Activated T-helper 2 cell treated with anti-CD3 and anti-CD28 coated beads, Interferon-gamma antibody, Interleukin-2, Interleukin-4, amounts not matched to agents 10 μg/mL and 5 μg/mL and 100 μg/mL, durations not matched to agents 14 hours and 24 hours and 36 hours (primary cell): ENCODE measurements at places on chromosomes 6 and 20.

DNA sequence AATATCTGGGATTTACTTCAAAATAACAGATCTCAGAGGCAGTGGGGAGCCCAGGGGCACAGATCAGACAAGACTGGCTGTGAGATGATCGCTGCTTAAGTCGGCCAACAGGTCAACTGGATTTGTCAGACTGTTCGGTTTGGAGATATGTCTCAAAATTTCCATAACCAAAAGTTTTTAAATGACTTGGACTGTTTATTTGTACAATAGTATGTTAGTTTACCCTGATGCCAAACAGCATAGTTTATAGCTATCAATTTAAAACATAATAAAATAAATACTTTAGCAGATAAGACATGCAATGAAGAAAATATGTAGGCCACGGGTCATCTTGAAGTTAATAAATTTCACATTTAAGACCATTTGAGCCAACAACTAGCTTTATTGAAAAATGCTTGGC is 126.7 kb downstream of the IRF4 start:
- DNase-seq: no peak

- DNase-seq: no peak
Measured at GRCh38 chr20:53087037-53087777, 115.0 kb downstream of the TSHZ2 start.

GRCh38 chr6:783966-784735 is 91.2 kb upstream of the EXOC2 start:
- no peak for DNase-seq

GRCh38 chr6:62623846-62624532 is 338.0 kb upstream of the KHDRBS2 start:
- no peak for DNase-seq

- no peak for DNase-seq
Measured at GRCh38 chr6:35439308-35439707, 12.8 kb upstream of the FANCE start.

DNA sequence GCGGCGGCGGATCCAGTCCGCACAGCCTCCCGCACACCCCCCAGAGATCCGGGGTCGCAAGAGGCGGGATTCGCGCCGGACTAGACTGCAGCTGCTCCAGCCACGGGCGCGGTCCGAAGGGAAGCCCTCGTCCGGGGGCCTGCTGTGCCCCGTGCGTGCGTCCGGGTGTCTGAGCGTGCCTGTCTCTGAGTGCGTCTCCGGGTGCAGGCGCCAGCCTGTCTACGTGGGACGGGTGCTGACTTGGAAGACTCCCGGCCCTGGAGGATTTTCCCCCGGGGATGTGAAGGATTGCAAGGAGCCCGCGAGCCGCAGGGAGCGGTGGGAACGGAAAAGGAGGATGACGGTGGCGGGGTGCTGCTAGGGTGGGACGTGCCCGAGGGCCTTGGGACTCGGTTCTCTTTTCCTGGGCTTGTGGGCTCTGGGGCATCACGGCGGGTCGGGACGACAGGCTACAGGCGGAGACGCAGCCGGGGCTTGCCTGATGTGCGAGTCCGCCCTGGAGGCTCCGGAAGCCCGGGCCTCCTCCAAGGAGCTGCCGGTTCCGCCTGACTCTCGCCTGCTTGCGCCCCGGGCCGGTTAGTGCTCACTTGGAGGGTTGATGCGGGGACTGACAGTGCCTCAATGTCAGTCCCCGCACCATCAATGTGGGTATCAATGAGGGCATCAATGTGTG is 5.7 kb downstream of the MAFB start:
- no peak for DNase-seq

- DNase-seq: no peak
Measured at GRCh38 chr6:149847939-149848267, 16.3 kb downstream of the LRP11 start.

DNA sequence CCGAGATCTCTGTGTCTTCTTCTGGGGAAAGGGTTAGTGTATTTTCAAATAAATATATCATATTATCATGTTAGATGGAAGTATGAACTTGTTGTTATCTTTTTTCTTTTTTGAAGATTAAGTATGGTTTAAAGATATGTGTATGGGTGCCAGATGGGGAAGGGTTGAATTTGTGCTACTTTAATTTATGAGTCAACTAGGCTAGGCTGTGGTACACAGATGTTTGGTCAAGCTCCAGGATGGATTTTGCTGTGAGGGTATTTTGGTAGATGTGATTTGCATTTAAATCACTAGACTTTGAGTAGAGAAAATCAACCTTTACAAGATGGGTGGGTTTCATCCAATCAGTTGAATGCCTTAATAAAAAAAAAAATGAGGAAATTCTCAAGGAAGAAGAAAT is 886.6 kb upstream of the ADGRB3 start:
- no peak for DNase-seq

GRCh38 chr20:54180931-54181330 is 7.1 kb upstream of the CYP24A1 start:
- no peak for DNase-seq

DNA sequence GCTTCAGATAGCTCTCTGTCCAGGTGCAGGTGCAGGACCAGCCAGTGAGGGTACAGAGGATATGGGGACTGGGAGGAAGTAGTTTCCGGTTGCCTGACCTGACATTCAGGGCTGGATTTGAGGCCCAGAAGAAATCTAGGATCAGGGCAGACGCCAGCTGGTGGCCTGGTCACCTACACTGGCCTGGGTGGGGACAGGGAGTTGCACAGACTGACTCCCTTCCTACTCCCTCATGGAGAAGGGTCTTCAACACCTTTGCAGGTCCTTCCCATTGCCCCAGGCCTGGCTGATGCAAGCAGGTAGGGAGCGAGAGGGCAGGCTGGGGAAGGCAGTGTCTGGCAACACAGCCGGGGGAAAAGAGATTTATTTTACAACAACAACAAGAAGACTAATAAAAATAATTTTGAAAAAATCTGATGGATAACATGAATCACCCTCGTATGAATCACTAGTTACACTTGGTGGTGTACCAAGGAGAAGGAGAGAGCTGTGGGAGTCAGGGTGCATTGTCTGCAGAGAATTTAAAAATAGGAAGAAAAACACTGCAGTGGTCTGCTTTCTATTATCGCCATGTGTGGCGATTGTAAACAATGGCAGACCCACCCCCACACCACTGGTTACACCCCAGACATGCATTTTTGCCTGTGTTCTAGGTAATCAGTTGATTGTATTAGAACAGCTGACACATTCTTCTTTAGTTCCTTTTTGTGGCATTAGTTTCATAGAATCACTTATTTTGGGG is 62.3 kb upstream of the SNX9 start:
- no peak for DNase-seq

DNA sequence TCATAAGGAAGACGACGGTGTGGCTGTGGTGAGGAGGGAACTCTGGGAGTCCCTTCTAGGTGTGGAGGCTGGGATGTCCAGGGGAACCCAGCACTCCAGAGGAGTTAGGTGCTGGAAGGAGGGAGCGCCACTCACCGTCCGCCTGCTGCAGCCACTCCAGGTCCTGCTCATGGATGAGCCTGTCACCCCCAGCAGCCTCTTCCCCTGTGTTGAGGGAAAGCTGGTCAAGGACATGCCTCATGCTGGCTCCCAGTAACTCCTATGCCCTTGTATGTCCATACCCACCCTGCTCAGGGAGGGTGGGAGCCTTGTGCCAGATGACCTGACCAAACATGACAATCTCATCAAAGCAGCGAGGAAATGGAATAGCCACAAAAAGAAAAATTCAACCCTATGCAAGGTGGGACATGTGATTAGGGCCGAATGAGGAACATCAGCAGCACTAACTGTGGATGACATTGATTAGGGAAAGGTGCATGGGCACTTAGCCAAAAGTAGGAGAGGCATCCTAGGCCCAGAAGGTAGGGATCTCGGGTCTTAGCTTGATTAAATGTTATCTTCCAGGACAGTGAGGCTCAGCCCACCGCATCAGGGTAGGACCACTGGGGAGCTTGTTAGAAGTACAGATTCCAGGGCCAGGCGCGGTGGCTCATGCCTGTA is 3.0 kb downstream of the DNPH1 start:
- no peak for DNase-seq

GRCh38 chr6:161305860-161306259 is 32.0 kb upstream of the AGPAT4 start:
- DNase-seq: no peak

- DNase-seq: no peak
Measured at GRCh38 chr6:143058987-143059386, 1.7 kb upstream of the AIG1 start.

DNA sequence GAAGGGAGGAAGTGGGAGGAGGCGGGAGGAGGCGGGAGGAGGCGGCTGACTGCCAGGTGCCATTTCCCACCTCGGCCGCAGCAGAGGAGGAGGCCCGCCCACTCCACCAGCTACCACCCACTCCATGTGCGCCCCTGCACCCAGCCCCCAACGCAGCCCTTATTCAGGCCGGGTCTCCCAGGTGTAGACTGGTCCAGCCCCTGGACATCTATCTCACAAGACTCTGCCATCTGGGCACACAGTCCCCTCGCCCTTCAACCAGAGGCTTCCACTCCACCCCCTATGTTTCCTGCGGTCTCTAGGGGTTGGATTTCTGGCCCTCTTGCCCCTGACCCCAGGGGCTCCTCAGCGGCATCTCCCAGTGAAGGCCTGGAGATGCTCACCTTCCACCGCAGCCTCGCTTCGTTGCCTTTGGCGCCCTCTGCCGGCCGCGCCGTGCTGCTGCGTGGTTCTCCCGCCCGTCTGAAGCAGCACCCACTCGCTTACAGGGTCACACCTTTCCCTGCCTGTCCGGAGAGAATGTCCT is 32.6 kb upstream of the FAM83D start:
- DNase-seq: peak; percentile 72

GRCh38 chr6:170122651-170123050 is 168.2 kb downstream of the DLL1 start:
- no peak for DNase-seq

DNA sequence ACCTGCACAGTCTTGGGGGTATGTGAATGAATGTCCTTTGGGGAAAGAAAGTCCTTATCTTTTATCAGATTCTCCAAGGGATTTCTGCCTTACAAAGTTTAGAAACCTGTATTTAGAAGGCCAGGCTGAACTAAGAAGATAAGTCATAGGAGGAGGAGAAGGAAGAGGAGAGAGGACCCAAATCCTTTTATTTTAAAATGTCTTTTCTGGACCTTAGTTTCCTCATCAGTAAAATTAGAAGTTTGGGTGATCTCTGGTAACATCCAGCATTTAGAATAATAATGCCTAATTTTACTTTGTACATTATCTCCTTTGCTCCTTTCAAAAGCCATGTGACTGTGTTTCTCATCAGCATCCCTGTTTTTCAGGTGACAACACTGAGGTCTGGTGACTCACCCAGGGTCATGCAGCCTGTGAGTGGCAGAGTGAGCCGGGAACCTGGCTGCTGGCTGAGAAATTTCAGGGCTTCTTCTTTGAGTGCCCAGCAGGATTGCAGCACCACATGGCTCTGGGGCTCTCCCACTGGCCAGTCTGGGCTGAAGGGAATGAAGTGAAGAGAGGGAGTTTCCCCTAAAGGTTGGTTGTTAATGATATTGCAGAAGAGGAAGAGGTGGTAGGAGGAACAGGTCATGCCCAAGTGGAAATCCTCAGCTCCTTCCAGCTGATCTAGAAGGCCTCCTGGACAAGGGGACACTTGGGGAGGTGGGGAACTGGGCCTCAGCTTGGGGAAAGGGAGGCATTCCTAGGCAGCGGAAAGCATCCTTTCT is 34.0 kb downstream of the VEGFA start:
- no peak for DNase-seq

DNA sequence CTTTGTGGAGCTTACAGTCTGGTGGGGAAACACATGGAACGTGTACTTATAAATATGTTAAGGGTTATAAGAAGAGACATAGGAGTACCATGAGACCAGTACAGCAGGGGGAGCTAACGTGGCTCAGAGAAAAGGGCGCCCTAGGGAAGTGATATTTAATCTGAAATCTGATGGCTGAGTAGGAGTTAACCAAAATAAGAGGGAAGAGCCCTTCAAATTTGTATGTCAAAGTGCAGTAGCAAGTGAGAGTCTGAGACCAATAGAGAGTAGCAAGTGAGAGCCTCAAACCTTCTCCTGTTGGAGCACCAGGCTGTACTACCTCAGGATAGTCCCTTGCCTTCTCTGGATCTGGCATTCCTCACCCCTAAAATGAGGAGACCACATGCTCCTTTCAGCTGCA is 6.1 kb upstream of the PKIG start:
- DNase-seq: no peak

DNA sequence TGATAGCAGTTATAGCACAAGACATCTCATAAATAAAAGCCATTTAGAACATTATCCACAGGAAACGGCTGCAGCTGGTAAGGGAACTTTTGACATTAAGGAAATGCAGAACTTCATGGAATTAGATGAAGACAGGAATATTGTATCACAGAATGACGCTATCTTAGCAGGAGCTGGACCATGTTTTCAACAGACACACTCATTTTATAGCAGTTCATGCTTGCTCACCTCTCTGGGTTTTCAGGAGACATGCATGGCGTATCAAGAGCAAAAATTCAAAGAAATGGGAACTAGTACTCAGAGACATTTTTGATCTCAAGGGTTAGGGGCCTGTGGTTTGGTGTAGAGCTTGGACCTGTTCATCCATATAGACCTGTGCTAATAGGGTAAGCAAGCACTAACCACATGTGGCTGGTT is 125.0 kb downstream of the FYN start:
- no peak for DNase-seq

DNA sequence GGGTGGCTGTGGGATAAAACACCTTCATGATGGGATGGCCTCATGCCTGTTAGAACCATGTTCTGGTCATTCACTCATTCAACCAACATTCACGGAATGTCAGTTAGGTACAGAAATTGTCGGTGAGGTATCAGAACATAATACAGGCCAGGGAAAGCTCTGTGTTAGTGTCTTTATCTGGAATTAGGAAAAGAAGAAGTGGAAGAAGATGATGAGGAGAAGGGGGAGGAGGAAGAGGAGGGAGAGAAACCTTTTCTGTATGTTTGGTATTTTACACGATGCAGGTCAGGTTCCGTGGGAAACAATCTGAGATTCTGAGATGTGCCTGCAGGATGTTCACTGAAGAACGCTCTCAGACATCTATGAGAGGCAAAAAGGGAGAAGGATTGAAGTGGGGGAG is 5.6 kb downstream of the ADTRP start:
- no peak for DNase-seq

GRCh38 chr6:39490108-39490507 is 167.6 kb upstream of the KCNK16 start:
- no peak for DNase-seq

GRCh38 chr6:113971741-113972140 is 793 bp upstream of the HDAC2 start:
- no peak for DNase-seq

GRCh38 chr6:102571236-102571908 is 1177.9 kb downstream of the GRIK2 start:
- no peak for DNase-seq

- no peak for DNase-seq
Measured at GRCh38 chr6:165109011-165109410, 200.4 kb downstream of the C6orf118 start.

GRCh38 chr20:44081476-44081875 is 105.5 kb downstream of the JPH2 start:
- no peak for DNase-seq

DNA sequence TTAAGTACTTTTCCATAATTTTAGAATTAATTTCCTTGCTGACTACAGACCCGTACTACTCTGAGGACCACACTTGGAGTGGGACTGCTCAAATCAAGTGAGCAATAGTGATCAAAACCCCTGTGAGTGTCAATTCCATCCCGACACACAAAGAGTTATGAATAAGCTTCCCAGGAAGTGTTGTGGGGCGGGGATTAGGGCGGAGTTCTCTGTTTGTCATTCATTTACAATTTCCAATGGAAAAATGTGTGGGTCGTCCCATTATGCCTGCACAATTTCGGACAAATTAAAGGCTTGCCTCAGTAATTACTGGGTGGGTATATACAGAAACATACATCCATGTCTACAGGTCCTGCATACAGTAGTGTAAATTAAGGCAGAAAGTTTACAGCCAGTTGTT is 84.2 kb downstream of the ISM1 start:
- no peak for DNase-seq

GRCh38 chr6:113065611-113066010 is 718.5 kb downstream of the RFPL4B start:
- no peak for DNase-seq
